ENCODE measurements at places on chromosomes 12 and 14.
A peak's percentile ranks its signal among the peaks of the same experiment; 100 is the strongest.

DNA sequence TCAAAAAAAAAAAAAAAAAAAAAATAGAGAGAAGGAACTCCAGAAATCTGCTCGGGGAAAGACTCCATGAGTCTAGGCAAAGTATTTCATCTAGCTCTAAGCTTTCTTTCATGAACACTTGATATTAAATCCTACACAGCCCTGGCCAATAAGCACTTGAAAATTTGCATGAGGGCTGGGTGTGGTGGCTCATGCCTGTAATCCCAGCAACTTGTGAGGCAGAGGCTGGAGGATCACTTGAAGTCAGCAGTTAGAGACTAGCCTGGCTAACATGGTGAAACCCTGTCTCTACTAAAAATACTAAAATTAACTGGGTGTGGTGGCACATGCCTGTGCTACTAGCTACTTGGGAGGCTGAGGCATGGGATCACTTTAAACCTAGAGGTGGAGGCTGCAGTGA is 13.1 kb upstream of the METAP2 start:
- no peaks in the 10 kb centered on the region for H3K4me1 ChIP-seq
- no peak for DNase-seq
- H3K27ac ChIP-seq: no peak overlapping the region
- H3K27me3 ChIP-seq: no peaks in the 10 kb centered on the region
- no peaks in the 10 kb centered on the region for H3K36me3 ChIP-seq

DNA sequence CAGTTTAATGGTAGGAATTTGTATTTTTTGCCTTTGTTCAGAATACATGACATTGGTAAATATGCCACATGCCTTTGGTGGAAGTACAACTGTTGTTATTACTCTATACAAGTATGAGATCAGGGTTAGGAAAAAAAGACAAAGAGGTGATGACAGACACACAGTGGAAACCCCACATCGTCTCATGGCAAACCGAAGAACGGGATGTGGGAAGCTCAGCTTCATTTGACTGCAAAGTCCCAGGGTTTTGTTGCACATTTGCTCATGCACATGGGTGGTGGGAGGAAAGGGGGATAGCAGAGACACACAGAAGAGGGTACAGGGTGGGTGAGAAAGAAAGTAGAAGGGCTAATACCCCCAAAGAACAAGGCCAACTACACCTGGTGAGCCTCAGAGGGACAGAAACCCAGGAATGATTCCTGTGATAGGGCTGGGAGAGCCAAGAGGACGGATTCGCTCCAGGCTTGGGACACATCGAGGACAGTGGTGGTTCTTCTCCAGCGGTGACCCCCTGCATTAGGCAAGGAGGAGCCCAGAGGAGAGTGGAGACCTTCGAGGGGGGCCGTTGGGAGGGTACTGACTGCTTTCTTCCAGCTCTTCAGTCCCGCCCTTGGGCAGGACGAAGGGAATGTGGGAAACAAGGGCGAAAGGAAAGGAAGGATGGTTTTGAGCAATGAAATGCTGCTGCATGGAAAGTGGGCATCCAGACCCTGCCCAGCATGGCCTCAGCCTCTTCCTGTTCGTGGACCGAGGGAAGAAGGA is 8.1 kb downstream of the VAMP1 start:
- DNase-seq: no peak
- H3K36me3 ChIP-seq: peaks cover 45% of the 10 kb centered on the region
- peaks cover 89% of the 10 kb centered on the region for H3K4me1 ChIP-seq
- H3K27ac ChIP-seq: peak overlapping the region; percentile 82
- no peak overlapping the region for H3K4me3 ChIP-seq

GRCh38 chr12:46887870-46888269 is 62.1 kb upstream of the SLC38A4 start:
- H3K36me3 ChIP-seq: no peaks in the 10 kb centered on the region
- no peaks in the 10 kb centered on the region for H3K4me1 ChIP-seq
- no peak for DNase-seq

DNA sequence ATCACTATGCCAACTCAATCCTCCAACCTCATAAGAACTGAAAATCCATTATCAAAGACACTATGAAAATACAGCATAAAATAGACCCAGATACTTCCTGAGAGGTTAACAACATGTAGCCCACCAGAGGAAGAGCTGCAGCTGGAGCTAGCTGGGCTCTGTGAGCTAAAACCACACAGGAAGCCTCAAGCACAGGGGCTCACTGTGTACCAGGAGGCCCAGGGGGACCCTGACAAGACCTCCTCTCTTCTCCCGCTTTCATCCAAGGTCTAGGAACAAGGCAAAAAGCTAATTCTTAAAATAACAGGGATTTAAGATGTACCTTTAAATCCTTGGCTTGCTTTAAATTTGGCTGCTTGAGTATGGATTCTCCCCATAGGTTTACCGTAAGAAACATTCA is 53.6 kb downstream of the EIF2S3B start:
- H3K4me3 ChIP-seq: no peak overlapping the region
- H3K27me3 ChIP-seq: no peaks in the 10 kb centered on the region
- no peaks in the 10 kb centered on the region for H3K4me1 ChIP-seq
- DNase-seq: no peak

DNA sequence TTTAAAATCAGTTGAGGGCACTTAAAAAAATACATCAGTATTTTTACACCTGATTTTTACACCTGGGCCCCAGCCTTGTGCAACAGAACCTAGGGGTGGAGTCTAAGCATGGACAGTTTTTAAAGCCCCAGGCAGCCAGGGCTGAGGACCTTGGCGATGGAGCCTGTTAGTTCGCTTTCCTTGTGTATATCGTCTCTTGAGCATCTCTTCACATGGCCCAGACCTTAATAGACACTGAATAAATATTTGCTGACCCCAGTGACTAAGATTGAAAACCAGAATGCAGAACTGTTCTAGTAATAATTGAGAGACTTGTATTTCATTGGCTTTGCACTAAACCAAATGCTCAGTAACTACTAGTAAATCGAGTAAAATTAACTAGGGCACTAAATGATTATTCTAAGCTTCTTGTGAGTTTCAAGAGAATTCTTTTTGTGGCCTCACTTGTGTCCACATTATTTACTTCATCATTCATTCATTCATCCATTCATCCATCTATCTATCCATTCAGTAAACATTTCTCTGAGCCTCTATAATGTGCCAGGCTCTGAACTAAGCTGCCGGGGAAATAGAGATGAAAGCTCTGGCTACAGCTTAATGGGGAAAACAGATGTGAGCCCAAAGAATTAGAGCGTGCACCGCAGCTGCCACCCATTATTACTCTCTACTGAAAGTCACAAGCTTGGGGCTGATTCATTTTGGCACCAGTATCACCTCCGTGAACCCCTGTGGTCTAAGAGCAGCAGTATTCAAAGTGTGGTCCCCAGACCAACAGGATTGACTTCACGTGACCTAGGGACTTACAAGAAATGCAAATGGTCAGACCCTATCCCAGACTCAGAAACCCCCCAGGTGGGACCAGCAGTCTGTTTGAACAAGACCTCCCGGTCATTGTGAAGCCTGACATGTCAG is 30.7 kb upstream of the BCL7A start:
- H3K27me3 ChIP-seq: no peaks in the 10 kb centered on the region
- H3K36me3 ChIP-seq: no peaks in the 10 kb centered on the region
- H3K4me3 ChIP-seq: no peak overlapping the region
- H3K4me1 ChIP-seq: no peaks in the 10 kb centered on the region
- no peak for DNase-seq

DNA sequence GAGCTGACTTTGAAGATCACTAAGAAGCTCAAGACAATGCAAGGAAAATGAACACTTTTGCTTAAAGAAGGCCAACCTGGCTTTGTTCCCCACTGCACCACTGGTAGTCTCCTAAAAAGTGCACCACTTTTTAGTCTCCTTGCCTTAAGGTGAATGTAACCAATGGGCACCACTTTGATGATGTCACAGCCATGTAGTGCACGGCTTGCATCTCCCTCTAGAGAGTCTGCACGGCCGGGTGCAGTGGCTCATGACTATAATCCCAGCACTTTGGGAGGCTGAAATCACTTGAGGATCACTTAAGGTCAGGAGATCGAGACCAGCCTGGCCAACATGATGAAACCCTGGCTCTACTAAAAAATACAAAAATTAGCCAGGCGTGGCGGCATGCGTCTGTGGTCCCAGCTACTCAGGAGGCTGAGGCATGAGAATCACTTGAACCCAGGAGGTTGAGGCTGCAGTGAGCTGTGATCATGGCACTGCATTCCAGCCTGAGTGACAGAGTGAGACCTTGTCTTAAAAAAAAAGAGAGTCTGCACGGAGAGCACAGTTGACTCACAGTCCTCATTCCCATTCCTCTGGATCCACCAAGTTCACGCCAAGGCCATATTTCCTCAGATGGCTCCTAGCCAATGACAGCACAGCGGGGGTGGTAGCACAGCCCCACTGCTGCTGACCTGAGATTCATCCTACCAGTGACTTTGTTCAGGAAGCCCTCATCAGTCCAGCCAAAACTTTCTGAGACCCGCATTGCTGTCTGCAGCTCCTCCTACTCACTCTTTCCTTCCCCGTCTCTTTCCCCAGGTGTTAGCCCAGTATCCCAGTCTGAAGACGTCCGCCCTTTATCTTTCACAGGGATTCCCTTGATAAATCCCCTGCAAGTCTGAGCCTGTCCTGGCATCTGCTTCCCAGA is 16.5 kb upstream of the IFT81 start:
- no peak overlapping the region for H3K27ac ChIP-seq
- H3K27me3 ChIP-seq: no peaks in the 10 kb centered on the region
- no peak overlapping the region for H3K4me3 ChIP-seq

DNA sequence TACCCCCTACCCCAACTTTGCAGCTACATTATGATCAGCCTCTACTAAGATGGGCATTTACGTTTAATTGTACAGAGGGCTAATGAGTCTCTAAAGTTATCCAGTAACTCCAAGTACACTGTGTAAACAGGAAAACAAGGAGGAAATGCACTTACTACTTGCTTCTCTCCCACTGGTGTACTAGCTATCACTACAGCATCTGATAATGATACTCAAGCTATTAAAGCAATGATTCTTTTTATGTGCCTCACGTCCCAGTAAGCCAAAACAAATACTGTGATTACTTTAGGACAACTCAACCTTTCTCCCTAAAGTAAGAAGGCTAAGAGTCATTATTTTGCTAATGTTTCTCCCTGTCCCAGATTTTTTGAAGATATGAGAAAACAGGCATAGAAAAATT is 128.6 kb upstream of the CCDC175 start:
- no peaks in the 10 kb centered on the region for H3K36me3 ChIP-seq
- H3K4me3 ChIP-seq: no peak overlapping the region
- no peak overlapping the region for H3K27ac ChIP-seq
- H3K4me1 ChIP-seq: no peaks in the 10 kb centered on the region
- no peaks in the 10 kb centered on the region for H3K27me3 ChIP-seq

GRCh38 chr14:81511111-81511904 is 22.3 kb downstream of the SEL1L start:
- no peak overlapping the region for H3K4me3 ChIP-seq
- no peak overlapping the region for H3K27ac ChIP-seq
- H3K4me1 ChIP-seq: peaks cover 13% of the 10 kb centered on the region
- no peaks in the 10 kb centered on the region for H3K27me3 ChIP-seq

- DNase-seq: no peak
- no peak overlapping the region for H3K27ac ChIP-seq
- no peak overlapping the region for H3K4me3 ChIP-seq
These were observed 378.8 kb upstream of the FAR2 start for GRCh38 chr12:28770322-28770721.

DNA sequence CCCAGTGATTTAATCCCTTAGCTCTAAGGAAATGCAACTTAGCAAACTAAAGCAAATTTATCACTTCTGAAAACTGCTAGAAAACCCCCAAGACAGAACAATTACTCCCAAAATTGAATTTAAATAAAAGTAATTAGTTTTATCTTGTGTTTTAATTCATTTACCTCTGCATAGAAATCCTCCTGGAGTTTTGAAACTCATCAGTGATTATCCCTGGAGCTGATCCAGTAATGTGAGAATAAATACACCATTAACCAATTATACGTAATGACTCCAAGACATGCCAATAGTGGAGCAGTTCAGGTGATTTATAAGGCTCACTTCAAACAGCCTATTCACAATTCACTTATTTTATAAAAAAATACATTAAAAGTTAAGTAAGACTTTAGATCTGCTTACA is 855.3 kb upstream of the FLRT2 start:
- H3K4me3 ChIP-seq: no peak overlapping the region
- no peak for DNase-seq
- no peaks in the 10 kb centered on the region for H3K27me3 ChIP-seq
- H3K4me1 ChIP-seq: no peaks in the 10 kb centered on the region
- H3K36me3 ChIP-seq: no peaks in the 10 kb centered on the region
- no peak overlapping the region for H3K27ac ChIP-seq

All from CD4-positive, alpha-beta memory T cell (primary cell).